NCI-H1417 treated with DMSO at 0.1 percent for 48 hours (cell line): ENCODE measurements at places on chromosomes 11 and 22.
A peak's percentile ranks its signal among the peaks of the same experiment; 100 is the strongest.

- no peak for DNase-seq
Measured at GRCh38 chr22:39718921-39719475, 148.4 kb downstream of the CACNA1I start.

- DNase-seq, result no peak
Measured at GRCh38 chr11:12216671-12217374, 106.4 kb downstream of the MICAL2 start.

DNA sequence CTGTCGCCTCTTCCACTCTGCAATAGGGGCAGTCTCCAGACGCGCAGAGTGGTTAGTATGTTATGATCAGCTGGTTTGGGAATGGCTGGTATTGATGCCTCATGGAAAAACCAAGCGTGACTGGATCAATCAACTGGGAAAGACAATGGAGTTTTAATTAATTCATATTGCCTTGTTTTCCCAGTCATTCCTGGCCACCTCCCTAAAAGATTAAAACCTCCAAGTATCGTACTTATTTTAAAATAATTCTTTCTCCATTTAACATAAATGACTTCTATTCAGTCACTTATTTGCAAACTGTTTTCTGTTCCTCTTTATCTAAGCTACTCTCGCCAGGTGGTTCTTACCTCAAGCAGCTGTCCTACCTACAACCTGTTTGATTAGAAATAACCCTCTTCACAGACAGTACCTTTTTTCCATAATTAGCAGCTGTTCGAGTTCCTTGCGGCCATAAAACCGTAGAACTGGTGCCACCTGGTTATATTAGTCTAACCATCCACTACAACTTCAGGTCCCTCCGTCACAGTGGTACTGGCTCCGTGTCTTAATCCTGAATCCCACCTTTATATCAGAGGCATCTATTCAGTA, 898 bp downstream of the ZNF215 start:
- DNase-seq, result peak; percentile 9

DNA sequence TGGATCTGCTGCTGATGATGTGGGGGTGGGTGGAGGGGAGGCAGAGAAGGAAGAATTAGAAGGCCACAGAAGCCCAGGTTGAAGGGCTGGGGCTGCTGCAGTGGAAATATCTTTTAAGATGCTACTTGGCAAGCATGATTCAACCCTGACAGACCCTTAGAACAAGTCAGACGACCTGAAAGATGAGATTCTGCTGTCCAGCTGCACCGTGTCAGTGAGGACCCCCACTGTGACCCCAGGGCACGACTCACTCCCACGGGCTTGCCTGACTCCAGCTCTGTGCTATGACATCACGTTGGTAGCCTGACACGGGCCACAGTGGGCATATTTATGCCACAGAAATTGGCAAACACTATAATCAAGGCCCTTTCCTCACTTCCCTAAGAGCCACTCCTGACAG, 36.0 kb downstream of the LRFN4 start:
- no peak for DNase-seq

- DNase-seq, result no peak
Measured at GRCh38 chr11:7512525-7513233, 1.1 kb upstream of the PPFIBP2 start.

GRCh38 chr22:36327922-36328551, 59.7 kb downstream of the MYH9 start:
- no peak for DNase-seq

- DNase-seq, result no peak
Measured at GRCh38 chr11:134691295-134691873, 279.3 kb upstream of the B3GAT1 start.

DNA sequence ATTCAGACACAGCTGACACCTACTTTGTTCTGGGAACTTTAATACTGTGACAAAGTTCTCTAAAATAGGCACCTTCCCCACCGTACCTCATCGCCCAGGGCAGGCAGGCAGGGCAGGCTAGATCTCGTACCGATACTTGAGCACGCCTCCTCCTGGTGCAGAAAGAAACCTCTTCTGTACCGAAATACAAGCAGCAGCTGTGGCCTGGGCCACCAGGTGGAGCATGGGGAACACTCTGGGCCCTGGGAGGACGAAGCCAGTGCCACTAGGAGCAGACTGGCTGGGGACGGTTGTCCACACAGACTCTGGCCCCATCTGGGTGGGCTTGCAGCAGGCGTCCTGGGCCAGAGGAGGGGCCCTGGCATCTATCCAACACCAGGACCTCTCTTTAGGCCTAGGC, 12.8 kb downstream of the PMM1 start:
- DNase-seq, result no peak

DNA sequence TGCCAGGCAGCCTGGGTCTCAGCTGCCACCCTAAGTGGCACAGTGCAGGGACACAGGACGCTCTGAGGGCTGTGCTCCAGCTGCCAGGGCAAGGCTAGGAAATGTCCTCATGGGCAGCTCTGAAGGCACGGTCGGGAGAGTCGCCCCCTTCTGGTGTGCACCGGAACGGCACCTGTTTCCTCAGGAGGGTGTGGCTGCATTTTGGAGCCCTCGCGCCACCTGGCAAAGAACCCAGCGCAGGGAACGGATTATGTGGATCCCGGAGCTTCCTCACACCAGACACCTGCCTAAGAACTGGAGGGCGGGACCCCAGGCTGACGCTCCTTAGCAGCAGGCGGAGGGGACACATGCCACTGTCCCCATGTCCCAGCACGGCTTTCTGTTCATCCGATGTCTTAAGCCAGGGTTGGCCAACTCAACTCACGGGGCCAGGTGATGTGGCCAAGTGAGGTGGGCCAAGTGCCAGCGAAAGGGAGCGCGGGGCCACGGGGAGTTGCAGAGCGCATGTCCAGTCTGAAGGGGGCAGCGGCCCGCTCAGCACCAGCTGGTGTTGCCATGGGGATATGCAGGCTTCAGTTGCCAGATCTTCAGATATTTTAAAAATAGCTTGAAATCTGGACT, 5.1 kb upstream of the SLC22A8 start:
- DNase-seq, result no peak

DNA sequence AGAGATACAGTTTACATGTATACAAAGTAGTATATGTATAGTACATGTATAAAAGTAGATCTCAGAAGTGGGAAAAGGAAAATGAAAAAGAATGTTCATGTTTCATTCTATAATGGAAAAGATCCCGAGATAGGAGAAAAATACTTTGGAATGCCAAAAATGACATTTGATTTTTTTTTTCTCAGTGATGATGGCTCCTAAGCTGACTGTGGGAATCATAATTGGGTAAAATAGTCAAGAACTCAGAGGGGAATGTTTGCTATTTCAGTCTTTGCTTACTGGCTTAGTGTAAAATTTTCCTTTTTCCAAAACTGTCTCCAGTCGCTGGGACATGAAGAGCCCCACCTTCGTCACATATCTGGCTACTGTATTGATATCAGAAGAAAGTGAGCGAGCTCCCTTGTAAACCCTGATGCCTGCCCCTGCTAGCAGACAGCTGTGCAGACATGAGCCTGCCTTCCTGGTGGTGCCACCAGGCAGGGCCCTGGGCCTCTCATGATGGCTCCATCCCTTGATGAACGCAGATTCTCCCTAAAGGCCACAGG, 944.6 kb downstream of the NTM start:
- no peak for DNase-seq

DNA sequence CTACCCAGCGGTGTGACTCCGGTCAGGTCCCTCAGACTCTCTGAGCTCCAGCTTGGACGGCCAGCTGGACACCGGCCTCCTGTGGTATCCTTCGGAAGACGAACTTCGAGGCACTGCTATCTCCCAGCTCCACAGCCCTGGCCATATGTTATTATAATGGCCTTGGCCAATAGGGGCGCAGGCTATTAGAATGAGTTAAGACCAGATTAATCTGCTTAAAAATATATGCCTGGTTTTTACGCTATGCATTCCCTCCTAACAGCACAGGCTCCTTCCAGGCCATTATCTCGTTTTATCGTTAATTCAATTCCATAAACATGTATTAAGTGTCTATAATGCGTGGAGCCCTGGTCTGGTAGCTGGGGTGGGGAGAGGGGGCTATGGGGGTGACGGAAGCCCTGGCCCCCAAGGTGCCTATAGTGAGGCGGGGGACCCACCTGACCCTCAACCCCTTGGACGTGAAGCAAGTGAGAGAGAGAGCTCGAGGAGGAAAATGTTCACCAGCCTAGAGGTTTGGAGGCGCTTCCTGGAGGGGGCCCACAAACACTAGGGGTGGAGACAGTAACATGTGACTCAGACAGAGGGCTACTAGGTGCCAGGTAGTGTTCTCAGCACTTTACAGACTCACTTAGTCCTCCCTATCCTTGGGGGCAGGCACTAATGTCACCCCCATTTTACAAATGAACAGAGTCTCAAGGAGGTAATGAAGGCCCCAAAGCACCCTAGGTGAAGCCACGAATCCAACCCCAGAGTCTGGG, 37.5 kb upstream of the TCF20 start:
- DNase-seq, result no peak

DNA sequence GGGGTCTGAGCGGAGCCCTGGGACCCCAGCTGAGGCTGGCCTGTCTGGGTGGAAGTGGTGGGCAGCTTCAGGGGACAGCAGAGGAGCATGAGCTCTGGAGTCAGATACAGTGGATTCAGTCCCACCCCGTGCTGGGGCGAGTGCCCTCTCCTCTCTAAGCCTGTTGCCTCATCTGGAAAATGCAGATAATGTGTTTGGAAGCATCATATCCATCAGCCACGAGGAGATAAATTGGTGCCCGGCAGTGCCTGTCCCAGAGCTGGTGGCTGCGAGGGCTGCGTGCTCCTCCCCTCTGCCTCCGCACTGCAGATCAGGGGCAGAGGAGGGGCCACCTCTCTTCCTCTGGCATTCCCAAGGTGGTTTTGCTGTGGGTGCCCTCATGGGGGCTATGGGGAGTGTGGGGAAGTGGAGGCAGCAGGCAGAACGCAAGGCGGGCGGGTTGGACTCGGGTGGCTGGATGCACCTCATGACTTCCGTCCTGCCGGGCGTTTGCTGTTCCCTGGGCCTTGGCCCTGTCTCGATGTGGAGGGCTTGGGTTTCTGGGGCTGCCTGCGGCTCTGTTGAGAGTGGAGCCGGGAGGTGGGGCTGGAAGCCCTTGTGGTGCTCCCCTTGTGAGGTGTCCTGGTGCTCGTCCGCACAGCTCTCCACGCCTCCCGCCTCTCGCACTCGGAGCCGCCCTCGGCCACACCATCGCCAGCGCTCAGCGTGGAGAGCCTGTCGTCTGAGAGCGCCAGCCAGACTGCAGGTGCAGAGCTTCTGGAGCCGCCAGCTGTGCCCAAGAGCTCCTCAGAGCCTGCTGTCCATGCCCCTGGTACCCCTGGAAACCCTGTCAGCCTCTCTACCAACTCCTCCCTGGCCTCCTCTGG, 20.9 kb downstream of the MICALL1 start:
- no peak for DNase-seq

DNA sequence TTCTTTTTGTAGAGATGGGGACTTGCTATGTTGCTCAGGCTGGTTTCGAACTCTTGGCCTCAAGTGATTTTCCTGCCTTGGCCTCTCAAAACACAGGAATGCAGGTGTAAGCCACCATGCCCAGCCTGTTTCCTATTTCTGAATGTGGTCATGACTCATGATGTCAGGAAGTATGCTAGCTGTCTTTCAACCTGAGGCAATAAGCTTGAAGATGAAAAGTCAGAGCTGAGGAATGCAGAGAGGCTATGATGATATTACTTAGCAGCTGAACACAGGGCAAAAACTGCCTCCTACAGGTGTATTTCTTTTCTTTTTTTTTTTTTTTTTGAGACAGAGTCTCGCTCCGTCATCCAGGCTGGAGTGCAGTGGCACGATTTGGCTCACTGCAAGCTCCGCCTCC, 9.0 kb upstream of the NUCB2 start:
- no peak for DNase-seq

DNA sequence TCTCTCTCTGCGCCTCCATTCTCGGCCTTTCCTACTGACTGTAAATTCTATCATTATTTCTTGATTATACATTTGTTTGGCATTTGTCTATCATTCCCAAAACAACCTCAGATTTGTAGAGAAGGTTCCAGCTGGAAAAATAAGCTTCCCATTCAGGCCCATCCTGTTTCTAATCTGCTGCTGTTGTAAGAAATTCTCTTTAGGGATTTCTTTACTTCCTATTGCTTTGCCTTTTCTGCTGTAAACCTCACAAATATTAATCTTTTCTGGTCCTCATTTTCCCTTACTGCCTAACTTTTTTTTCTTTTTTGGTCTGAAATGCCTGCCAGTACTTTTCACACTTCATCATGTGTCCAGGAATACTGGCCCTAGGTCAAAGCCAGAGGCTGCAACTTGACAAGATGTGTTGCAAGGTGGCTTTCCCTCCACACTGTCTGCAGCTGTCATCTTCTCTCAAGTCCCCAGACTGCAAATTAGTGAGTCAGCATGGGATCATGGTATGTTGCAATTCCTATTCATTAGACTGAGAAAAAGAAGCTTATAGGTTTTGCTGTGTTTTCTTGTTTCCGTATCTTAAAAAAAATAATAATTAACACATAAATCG, 858.7 kb upstream of the CHORDC1 start:
- DNase-seq, result no peak

DNA sequence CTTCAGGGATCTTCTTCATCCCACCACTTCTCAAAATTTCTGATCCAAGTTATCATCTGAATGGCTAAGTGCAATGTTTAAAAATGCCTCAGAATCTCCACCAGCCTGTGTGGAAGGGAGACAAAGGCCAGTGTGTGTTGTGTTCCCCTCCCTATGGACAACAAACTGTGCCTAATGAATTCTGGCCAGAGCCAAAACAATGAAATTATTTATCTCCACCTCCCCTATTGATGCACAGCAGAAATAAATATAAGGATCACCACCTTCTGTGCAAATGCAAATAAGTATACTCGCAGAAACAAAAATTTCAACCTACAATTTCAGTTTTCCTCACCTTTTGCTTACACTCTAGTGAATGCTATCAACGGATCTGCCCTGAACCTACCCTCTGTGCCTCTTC, 75.8 kb downstream of the GAB2 start:
- no peak for DNase-seq

DNA sequence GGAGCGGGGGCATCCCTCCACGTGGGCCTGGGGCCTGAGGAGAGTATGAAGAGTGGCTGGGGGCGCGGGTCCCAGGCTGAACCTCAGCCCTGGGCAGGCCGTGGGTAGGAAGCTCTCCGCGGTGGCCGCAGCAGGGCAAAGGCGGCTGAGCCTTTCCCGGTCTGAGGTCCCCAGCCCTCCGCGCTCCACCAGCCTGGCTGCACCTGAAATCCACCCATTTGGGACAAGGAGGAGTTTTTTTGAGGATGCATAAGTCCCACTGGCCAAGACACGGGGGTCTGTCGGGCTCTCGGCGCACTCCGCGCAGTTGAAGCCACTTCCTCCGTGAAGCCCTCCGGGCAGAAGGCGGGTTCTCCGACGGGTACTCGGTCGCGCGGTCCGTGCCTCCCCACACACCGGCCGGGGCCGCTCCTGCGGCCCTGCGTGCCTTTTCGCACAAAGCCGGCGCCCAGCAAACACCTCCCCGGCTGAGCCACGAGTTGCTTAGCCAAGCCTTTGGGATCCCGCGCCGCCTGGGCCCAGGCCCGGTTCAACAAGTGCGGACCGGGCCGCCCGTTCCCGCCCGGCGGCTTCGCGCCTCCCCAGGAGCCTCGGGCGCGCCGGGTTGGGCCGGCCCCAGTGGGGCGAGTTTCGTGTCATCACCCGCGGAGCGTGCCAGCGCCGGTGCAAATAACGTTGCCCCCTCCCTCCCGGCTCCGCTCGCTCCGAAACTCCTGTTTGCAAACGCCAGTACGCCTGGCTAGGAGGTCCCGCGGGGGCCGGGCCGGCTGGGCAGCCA, 666 bp upstream of the OVOL1 start:
- no peak for DNase-seq
